ENCODE measurements at places on chromosomes 7 and 10. TPM values are rescaled to one million over a fixed set of nuclear protein-coding genes. Genes with fewer than 3 reads are reported as not detected.

DNA sequence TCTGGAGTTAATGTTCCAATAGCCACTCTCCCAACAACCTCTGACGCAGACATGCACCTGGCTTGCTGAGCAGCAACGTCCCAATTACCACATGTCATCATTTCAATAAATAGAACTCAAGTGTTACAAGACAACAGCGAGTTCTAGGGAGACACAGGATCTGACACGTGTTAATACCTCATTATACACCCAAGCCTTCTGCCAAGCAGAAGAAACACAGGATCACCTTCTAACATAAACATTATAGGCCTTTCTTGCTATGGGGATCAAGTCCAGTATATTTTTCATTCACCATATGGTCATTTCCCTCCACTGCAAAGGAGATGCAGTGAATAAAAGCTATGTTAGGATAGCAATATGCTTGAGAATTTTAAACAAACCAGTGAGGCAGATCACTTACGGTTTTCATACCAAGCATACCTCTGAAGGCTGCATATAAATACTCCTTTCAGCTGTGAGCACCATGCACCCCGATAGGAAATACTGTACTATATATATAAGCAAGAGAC is 74.2 kb downstream of the JAZF1 start:
- no peak for DNase-seq

- DNase-seq = no peak
Observed at GRCh38 chr10:36779238-36779846, 346.1 kb upstream of the ANKRD30A start.

Gene NACAD
- 1.5 TPM for total RNA-seq

GRCh38 chr7:31267486-31267885 is 73.0 kb downstream of the NEUROD6 start:
- no peak for DNase-seq

DNA sequence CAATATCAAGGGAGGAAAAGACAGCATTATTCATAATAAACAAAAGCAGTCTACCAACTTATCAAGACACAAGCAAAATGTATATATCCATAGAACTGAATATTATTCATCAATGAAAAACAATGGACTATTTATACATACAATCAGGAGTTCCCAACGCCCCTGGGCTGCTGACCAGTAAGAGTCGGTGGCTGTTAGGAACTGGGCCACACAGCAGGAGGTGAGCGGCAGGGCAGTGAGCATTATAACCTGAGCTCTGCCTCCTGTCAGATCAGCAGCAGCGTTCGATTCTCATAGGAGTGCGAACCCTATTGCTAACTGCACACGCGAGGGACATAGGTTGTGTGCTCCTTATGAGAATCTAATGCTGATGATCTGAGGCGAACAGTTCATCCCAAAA is 71.7 kb upstream of the GPR22 start:
- no peak for DNase-seq
